ENCODE measurements at places on chromosomes 6 and 20.

DNA sequence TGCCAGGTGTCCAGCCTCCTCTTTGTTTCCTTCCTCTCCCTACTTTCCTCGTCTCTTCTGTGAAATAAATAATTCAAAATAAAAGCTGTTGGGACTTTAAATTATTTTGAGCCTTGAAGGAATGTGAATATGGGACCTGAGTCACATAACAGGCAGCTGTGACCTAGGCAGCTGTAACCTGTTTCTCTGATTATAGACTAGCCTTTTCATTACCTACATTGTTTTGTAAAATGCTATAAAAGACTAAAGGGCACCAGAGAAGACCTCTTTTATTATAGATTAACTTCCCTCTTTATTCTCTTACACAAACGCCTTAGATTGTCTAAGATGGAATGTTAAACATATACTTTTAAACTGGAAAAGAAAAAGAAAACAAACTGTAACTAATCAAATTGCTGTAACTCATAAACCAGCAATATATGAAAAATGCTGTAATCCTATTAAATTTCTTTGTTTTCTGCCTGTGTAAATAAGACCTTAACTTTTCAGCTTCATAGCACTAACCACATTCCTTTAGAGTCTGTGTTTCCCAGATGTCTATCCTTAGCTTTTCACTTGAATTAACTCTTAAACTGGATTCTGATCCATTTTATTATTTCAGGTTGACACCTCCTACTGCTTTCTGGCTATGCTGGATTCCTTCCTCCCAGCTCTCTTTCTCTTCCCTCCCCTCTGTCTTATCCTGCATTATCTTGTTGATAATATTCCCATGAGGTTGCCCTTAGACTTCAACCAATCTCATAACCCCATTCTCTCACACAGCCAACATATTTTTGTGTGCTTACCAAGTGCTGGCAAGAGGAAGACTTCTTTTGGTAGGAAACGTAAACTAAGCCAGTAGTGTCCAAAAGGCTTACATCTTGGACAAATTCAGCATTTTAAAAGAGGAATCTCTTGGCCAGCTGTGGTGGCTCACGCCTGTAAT lies 69.2 kb downstream of the TPD52L1 start:
- DNase-seq: no peak

- no peak for DNase-seq
Observed at GRCh38 chr6:137283940-137284810, 65.0 kb upstream of the IFNGR1 start.

GRCh38 chr6:45416700-45417099 lies 39.0 kb upstream of the SUPT3H start:
- no peak for DNase-seq

DNA sequence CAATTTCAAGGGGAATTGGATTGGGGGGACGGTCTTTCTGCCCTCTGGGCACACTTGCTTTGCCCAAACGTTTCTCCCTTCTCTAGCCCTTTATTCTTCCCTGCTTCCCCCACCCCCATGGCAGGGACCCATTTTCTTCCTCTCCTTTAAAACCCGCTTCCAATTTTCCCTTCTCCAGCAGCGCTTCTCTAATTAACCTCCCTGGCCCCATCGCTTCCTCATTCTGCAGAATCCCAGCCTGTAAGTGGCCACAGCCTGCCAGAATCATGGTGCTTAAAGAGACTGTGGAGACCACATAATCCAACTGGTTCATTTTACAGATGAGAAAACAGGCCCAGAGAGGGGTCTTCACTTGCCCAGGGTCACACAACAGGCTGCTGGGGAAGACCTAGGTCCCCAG lies 61.4 kb downstream of the CPNE5 start:
- DNase-seq: no peak

- no peak for DNase-seq
Observed at GRCh38 chr6:38782616-38783015, 67.5 kb downstream of the DNAH8 start.

GRCh38 chr6:73131706-73132105 lies 93.6 kb downstream of the KHDC1L start:
- no peak for DNase-seq

- DNase-seq: no peak
Observed at GRCh38 chr6:151690768-151691562, 116.5 kb upstream of the ESR1 start.

- no peak for DNase-seq
Observed at GRCh38 chr6:16229700-16230099, 8.7 kb upstream of the GMPR start.

- DNase-seq: no peak
Observed at GRCh38 chr6:127794405-127794804, 106.5 kb downstream of the THEMIS start.

DNA sequence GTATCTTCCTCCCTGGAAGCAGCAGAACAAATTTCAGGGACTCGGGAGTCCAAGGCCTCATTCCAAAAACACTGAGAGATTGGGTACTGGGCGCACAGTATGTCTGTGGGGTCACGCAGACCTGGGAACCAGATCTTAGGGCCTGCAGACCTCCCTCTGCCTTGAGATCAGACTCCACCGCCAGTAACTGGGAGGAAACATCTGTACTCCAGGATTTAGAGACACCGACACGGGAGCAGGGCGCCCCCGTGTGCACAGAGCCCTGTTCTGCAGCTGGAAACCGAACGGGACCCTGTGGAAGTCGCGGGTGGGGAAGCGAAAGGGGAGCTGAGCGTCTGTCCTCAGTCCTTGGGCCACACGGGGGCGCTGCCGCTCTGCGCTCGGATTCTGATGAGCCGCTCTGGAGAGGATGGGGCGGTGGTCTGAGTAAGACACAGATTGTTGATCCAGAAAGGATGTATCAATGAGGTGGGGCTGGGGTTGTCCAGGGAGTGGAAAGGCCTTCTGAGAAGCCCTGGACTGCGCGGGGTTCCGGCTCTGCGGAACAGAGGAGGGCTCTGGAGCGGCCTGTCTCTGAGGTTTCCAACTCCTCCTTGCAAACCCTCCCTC lies 35.7 kb upstream of the HLA-E start:
- peak; percentile 66 for DNase-seq

DNA sequence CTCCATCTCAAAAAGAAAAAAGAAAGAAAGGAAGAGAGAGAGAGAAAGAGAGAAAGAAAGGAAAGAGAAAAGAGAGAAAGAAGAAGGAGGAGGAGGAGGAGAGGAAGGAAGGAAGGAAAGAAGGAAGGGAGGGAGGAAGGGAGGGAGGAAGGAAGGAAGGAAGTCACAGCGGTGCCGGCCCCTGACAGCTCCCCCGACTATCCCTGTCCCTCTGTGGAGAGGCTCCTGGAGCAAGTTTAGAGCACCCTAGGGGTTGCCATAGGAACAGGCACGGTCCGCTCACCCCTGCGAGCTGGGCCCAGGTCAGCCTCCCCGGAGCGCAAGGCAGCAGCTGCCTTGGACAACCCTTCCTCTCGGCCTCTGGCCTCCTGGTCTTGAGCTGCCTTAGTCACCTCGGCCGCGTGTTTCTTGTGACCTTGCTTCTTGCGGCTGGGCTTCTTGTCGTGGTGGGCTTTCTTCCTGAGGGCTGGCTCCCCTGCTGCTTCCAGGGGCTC lies 6.8 kb downstream of the BNIP5 start:
- DNase-seq: no peak

GRCh38 chr6:106520711-106521401 lies 108.4 kb downstream of the RTN4IP1 start:
- DNase-seq: no peak

- no peak for DNase-seq
Observed at GRCh38 chr6:35091346-35092083, 49.6 kb downstream of the TCP11 start.

GRCh38 chr6:134196568-134197193 lies 121.2 kb downstream of the SGK1 start:
- no peak for DNase-seq

- no peak for DNase-seq
Observed at GRCh38 chr20:10170261-10170660, 48.4 kb upstream of the SNAP25 start.

DNA sequence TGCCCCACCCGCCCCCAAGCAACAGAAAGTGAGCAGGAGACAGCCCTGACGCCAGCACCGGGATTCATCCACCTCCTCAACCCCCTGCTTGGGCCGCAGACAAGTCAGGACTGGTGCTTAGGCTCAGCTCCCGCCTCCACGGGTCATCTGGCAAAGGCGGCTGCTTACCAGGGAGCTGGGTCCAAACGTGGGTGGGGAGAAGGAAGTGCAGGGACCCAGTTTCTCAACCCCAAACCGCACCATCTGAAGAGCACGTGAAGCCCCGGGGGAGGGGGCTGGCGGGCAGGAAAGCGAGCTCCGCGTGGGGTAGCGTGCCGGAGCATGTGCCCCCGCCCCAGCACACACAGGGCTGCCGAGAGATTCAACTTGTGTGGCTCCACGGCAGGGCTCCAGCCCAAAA lies 87.2 kb downstream of the BMP7 start:
- DNase-seq: no peak

DNA sequence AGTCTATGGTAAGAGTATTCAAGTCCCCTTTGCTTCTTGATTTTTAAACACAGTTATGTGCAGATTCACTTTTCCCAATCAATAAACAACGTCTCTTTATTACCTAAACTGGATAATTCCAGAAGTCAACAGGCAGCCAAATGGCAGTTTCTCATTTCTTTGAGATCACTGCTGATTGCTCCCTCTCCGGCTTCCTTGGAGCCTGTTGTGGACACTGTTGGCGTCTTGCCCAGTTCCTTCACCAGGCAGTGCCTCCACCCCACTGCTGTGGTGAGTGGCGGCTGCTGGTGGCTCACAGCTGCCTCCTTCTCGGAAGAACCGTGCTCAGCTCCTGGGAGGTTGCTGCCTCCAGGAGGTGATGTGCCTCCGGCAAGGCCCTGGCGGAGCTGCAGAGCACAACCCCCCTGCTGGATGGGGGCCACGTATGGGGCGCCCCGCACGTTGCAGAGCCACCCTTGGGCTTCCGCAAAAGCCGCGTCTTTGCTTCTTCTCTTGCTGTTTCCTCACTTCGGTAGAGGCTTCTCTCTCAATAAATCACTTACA lies 105.1 kb upstream of the CNKSR3 start:
- DNase-seq: no peak

- DNase-seq: no peak
Observed at GRCh38 chr6:139308936-139309603, 17.3 kb upstream of the TXLNB start.

- peak; percentile 99 for DNase-seq
Observed at GRCh38 chr6:12584631-12585405, 131.7 kb upstream of the PHACTR1 start.

DNA sequence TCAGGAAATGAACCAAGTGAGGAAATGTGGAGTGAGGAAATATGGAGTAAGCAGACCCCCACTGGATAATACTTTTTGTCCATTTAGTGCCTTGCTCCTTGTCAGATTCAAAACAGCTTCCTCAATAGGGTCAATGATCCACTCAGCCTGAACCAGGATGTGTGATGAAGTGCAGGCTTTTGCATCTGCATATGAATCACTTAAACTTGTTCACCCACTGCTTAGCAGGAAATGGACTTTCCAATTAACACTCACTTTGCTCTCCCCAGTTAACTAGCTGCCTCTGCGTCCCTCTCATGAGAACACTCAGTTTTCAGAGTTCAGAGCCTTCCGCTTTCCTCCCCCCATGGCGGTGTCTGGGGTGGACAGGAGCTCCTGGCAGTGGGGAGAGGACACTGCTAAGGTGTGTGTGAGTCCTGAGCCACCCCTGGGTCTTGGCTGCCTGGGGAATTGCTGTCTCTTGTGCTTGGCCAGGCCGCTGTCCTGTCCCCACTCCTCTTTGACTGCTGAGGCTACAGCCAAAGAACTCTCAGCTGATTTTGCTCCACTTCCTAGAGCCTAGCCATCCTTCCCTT lies 621.8 kb downstream of the CDH26 start:
- DNase-seq: no peak

All from glomerular endothelial cell (primary cell).